ENCODE measurements at places on chromosomes 1 and 21. TPM values are rescaled to one million over a fixed set of nuclear protein-coding genes. Genes with fewer than 3 reads are reported as not detected.

DNA sequence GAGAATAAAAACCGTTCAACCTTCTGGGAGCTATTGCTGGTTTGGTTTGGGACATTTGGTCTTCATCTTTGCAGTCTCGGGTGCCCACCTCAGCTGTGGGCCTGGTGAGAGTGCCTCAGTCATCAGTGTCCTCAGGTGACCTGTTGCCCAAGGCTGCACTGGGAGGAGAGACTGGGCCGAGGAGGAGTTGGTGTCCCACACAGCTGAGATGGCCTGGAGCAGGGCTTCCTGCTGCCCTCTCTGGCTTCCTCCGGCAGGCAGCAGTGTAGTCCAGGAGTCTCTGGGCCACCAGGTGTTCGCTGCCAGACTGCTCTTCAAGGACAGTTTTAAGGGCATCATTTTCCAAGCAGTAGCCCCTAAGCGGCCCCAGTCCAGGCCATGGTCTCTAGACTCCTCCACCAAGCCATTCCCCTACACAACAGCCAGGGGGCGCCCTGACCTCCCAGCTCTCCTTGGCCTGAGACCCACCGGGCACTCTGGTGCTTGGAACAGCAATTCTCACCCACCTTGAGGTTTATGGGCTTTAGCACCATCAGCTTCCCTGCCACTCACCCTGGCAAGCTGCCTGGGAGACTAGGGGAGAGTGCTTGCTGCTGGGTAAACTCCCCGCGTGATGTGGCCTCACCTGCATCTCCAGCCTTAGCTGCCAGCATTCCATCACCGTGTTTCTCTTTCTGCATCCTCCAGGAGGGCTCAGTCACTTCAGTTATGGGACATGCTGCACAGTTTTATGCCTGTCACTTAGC, 9.1 kb upstream of the SYTL1 start:
- peak; percentile 63 for DNase-seq

DNA sequence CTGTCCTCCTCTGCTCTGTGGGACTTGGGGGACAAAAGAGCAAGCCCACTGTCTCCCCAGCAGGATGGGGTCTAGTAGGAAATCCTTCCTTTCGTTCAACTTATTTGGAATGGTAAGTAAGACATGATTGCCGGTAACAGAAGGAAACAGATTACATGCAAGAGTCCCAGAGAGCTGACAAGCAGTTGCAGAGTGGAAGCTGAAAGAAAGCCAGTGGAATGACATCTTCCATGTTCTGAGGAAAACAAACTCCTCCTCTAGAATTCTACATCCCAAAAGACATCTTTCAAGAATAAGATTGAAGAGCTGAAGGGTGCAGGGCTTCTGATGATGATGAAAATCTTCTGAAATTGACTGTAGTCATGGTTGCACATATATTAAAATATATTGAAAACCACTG, 619.4 kb downstream of the KIF26B start:
- no peak for DNase-seq

- DNase-seq: no peak
Observed at GRCh38 chr1:84348759-84349158, 47.3 kb downstream of the SAMD13 start.

DNA sequence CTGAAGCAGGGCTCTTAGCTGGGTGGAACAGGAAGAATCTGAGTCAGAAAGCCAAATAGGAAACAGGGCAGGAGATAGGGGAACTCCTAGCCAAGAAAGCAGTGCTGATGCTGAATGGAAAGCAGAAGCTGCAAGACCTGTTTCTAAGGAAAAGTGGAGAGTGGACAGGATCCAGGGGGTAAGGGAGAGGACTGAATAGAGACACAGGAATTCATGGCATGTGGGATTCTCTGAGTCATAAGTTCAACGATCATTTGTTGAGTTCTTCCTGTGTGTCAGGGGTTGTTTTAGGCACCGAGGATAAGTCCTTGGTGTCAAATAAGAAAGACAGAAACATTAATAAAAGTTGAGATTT, 153.8 kb upstream of the FGGY start:
- DNase-seq: peak; percentile 74

GRCh38 chr1:33348194-33348593, 27.3 kb upstream of the A3GALT2 start:
- no peak for DNase-seq

DNA sequence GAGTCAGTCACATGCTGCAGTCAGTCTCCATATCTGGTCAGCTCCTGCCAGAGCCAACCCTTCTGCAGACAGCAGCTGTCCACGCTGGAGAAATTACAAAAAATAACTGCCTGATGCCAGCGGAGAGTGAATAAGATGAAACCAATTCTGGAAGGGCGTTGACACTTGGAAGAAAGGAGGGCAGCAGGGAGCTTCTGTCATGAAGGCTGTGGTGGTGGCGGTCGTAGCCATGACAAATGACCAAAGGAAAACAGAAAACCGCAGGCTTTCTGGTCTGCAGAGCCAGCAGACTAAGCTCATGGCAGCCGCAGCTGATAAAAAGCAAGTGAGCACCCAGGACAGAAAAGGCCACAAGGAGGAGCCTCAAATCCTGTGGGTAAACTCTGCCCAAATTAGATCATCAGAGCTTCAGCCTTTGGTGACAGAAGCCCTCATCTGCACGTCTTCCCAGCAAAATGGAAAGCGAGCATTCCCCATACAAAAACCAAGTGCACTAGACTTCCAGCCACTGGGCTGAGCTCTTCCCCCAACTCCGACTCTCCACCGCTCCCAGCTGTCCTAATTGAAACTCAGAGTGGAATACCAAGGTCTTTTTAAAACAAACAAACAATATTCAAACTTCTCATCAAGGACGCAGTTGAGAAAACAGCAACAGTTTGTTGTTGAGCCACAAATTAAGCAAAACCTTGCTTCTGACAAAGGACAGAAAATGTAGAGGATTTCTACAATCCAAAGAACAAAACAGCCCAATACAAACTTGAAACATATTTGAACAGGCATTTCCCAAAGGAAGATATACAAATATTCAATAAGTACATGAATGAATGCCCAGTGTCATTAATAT, 28.7 kb downstream of the RSPH1 start:
- DNase-seq: peak; percentile 48

S100A16 gene
- polyA plus RNA-seq: 134 TPM

RIIAD1 gene
- polyA plus RNA-seq: 2.3 TPM

MANEAL gene
- polyA plus RNA-seq: 3.5 TPM
